ENCODE measurements at places on chromosomes 7 and 10.

DNA sequence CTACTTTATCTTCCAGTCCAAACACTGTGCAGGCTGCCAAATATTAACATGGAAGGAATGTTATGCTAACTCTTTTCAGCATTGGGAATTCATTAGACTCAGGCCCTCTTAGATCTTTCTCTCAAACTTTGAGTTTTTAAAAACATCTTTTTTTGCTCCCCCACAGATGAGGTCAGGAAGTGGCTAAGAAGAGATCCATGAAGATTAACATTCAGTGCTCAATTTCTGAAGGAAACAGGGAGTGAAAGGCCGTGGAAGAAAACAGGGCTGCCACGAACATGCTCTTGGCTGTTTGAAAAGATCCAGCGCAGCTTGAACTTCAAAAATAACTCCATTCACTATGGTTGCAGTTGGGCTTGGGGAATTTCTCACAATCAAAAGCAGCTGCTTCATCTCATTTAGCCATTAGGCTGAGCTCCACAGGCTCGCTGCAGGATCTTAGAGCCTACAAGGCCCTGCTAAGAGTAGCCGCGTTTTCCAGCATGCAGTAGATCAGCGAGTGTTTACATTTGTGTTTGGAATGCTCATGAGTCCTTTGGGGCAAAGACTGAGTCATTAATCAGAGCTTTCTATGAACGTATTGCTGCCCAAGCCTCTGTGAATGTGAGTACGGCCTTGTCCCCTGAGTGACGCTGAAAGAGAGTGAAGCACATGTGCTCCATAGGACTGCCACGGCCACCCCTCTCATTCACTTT lies 41.2 kb upstream of the TNS3 start:
- DNase-seq, result no peak

DNA sequence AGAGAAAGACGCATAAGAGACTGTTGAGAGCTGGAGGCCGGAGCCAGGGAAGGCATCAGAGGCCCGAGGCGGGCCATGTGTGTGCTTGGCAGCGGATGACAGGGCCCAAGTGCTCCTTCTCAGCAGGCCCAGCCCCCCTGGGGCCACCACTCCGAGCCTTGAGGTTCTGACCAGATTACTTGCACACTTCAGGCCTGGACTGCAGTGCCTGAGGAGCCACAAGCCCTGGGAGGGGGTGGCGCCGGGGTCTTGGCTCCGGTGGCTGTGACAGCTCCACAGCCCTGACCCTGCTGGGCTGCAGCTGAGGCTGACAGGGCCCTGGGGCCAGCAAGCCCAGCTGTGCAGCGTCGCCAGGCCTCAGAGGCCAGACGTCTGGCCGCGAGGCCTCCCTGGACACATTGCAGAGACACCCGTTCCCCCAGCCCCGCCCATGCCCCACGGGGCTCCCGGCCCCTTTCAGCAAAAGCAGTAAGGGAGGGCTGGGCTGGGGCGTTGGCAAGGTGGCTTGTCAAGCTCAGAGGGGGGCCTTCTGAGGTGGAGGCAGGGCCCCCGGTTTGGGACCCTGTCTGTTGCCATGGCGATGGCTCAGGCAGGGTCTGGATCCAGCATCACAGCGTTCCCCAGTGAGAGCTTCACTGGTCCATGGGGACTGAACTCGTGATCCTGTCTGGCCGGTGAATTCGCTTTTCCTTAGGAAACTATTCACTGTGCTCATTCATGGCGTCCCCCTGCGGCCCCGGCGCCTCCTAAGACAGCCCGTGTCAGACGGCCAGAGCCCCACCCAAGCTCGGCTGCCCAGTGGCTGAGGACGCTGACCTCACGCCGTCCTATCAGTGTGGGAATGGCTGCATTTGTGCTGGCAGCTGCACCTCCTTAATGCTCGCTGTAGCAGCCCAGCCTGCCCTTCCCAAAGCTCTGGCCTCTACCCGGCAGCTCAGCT lies 5.7 kb downstream of the ELN start:
- DNase-seq, result no peak

DNA sequence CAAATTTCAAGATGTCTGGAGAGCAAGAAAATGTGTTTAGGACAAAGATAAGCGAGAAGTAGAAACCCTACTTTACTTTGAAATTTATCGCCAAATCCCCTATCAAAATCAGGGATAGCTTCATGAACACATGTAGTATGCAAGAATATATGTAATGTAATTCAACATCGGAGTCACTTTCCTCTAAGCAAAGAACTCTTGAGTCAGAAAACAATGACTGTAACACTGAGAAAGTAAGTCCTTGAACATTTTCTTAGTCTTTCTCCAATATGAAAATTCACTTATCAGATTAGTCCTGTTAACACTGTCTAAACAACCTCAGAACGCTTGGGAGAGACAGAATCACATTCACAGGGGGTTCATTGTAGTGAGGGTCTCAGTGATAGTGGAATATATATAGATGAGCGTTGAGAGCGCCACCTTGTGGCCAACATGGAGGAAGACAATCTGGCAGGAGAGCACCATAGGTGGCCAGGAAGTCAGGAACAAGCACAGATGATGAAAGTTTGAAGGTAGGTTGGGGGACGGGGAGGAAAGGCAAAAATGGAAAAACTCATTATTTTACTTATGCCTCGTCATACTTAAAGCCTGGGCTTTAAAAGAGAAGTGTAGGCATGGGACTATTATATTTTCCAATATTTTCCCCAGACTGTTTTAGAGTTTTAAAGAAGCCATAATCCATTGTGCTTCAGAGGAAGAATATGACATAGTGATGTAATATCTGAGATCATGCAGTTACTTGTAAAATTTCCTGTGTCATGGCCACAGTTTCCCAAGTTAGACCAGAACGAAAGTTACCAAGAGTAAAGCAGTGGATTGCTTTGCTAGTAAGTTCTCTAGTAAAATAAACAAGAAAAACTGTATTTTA lies 115.5 kb upstream of the GNAI1 start:
- peak; percentile 11 for DNase-seq

GRCh38 chr10:120437541-120437940 lies 19.5 kb upstream of the PLPP4 start:
- no peak for DNase-seq

GRCh38 chr7:3712841-3713240 lies 411.8 kb downstream of the SDK1 start:
- no peak for DNase-seq

DNA sequence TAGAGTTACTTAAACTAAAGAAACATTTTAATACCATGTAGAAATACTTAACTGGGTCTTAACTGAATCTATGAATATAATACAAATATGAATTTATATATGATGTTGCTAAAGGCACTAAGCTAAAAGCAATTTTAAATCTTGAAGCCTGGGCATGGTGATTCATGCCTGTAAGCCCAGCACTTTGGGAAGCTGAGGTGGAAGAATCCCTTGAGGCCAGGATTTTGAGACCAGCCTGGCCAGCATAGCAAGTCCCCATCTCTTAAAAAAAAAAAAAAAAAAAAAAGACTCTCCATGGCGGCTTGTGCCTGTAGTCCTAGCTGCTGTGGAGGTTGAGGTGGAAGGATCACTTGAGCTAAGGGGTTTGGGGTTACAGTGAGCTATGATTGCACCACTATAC lies 95.3 kb downstream of the CCSER2 start:
- no peak for DNase-seq

DNA sequence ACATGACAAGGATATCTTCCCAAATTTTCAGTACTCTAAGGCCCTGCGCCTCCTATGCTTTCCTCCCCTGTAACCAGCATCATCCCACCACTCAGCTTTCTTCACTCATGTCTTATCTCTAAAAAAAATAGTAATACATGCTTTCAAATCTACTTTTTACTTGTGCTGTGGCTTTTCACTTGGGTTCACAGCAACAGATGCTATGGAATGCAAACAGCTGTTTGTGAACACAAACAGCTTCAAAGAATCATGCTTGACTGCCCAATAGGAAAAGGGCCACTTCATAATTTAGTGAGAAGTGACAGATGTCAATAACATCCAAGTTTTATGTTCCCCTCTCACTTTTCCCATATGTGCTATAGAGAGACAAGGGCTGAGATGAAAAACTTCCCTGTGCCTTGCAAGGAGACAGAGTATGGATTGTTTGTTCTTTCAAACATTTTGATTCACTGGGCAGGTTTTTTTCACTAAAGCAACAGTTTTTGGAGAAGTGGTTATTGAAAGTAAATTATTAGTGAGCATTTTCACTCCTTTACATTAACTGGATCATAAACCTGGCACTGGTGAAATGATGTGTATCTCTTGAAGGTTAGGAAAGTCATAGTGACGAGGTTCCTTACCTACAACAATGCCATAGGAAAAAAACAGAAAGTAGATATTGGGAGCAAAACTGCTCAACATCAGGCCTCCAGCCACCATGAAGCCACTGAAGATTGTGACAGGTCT lies 37.3 kb downstream of the SLC16A9 start:
- no peak for DNase-seq

- DNase-seq, result no peak
Measured at GRCh38 chr10:22436526-22436892, 91.2 kb downstream of the SPAG6 start.

GRCh38 chr7:93016681-93017381 lies 100.9 kb downstream of the SAMD9 start:
- no peak for DNase-seq

- no peak for DNase-seq
Measured at GRCh38 chr7:83872501-83872900, 223.6 kb upstream of the SEMA3E start.

GRCh38 chr7:55245271-55245723 lies 119.8 kb upstream of the LANCL2 start:
- no peak for DNase-seq

DNA sequence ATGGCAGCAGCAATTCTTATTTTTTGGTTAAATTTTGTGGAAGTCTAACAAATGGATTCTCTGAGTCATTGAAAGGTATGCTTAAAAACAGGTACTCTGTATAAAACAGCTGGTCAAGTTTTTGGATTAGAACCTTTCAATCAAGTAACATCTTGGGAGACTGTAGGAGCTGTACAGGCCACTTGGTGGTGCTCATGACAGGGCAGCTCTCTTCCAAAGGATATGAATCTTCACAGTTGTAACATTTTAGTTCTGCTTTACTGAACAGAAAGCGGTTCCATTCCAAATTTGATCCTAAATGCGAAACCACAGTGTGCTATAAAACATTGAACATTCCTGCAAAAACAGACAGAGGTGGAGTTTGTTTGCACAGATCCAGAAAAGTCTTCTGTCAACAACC lies 44.5 kb upstream of the AGR3 start:
- no peak for DNase-seq

- DNase-seq, result no peak
Measured at GRCh38 chr7:158101821-158102450, 485.7 kb downstream of the PTPRN2 start.

- no peak for DNase-seq
Measured at GRCh38 chr7:71787513-71787912, 624.6 kb downstream of the CALN1 start.

DNA sequence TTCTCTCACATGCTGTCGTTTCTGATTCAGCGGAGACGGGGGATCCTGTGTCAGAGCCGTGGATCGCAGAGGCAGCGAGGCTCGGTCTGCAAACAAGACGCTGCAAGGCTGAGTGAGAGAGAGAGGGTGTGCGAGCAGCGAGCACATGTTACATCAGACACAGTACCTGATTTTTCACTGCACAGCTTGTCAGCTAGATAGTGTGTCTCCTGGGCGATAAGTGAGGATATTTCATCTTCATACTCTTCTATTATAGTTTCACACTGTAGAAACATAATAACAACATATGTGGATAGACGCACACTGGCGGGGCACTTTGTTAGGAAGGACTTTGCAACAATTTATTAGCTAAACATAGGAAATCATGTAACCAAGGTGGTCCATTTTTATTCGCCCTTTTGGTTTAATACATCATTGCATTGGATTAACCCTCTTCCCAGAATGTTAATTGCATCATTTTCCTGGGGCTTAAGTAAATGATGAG lies 39.5 kb downstream of the CNPY1 start:
- DNase-seq, result no peak

- DNase-seq, result no peak
Measured at GRCh38 chr7:157753713-157754415, 417.1 kb downstream of the DNAJB6 start.

- no peak for DNase-seq
Measured at GRCh38 chr7:21972397-21972784, 26.7 kb upstream of the CDCA7L start.

DNA sequence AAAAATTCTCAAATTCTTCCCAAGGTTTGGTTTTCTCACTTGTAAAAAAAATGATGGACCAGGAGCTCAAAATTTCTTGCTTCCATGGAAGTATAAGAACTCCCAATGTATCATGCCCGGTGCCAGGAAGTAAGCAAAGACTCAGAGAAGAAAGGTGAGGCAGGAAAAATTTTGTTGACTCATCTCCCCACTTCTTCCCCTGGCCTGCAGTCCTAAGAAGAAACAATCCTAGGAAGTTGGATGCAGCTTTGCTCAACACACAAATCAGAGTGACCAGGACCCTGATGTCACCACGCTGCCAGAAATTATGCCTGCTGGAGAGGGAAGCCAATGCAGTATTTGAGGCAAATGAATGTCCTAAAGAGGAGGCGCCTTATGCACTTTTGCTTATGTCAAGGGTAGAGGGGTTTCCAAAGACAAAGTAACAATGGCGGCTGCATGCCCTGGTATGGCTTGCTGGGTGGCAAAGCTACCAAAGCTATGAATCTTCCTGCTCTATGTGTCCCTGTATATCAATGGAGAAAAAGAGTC lies 163.6 kb downstream of the NEURL1 start:
- no peak for DNase-seq

DNA sequence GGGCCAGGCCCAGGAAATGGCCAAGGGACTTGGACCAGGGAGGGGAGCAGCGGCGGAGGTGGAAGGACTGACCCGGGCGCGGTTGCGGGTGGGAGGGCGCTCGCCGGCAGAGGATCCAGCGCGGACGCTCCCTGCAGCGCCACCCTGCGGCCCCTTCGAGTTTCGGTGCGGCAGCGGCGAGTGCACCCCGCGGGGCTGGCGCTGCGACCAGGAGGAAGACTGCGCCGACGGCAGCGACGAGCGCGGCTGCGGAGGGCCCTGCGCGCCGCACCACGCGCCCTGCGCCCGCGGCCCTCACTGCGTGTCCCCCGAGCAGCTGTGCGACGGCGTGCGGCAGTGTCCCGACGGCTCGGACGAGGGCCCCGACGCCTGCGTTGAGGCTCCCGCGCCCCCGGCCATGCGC lies 16.8 kb upstream of the ZNF467 start:
- peak; percentile 50 for DNase-seq

GRCh38 chr7:5422396-5423305 lies 983 bp downstream of the TNRC18 start:
- no peak for DNase-seq

- DNase-seq, result peak; percentile 5
Measured at GRCh38 chr7:27739301-27739908, 557 bp upstream of the TAX1BP1 start.

DNA sequence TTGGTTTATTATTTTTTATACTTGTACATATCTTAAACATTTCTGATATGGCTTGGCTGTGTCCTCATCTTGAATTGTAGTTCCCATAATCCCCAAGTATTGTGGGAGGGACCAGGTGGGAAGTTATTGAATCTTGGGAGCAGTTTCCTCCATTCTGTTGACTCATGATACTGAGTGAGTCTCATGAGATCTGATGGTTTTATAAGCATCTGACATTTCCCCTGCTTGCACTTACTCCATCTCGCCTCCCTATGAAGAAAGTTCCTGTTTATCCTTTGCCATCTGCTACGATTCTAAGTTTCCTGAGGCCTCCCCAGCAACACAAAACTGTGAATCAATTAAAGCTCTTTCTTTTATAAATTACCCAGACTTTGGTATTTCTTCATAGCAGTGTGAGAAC lies 207.7 kb downstream of the TPK1 start:
- no peak for DNase-seq

GRCh38 chr7:105131033-105131656 lies 117.1 kb downstream of the KMT2E start:
- DNase-seq, result no peak

Data from stimulated activated CD4-positive, alpha-beta T cell treated with anti-CD3 and anti-CD28 coated beads, Interleukin-1b, Interleukin-23, amount 100 ng/mL, for 48 hours (primary cell).